ENCODE measurements at places on chromosomes 5 and 9.

DNA sequence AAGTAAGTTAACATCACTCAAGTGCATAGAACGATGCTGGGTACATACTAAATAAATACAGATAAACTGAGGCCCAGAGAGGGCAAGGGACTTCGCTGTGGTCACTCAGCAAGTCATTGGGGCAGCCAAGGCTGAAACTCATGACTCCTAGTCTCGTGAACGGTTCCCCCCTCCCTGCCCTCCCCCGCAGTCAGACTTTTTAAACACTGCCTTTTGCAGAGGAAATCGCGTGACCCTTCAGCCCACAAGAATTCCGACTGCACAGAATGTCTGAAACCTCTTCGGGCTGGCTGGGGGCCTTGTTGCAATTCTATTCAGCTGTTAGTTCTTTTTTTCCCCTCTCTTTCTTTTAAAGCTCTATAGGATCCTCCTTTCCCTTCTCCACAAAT is 28.1 kb downstream of the NEK6 start:
- peak; percentile 85 for DNase-seq

DNA sequence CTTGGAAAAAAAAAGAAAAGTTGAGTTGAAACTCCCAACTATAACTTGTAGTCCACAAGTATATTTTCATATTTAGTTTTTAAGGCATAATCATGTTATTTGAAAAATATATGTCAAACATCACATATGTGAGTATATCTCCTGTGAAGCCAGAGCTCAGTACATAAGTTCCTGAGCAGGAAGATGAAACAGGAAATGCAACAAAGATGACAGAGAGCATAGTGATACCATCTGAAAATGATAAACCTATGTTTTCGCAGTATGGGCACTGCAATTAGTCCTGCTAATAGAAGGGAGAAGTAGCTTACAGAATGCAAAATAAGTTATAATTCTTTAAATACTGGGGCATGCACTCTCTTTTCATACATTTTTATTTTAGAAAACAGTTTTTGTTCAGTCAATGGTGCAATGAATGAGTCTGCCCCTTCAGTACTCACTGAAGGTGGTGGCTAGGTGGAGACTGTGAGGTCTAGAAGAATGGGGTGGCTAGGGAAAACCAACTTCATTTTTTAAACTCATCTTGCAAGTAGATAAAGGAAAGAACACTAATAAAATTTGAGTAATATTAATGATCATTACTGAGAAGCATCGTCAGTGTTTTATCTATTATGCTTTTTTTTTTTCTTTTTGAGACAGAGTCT is 54.1 kb upstream of the FYB1 start:
- no peak for DNase-seq

DNA sequence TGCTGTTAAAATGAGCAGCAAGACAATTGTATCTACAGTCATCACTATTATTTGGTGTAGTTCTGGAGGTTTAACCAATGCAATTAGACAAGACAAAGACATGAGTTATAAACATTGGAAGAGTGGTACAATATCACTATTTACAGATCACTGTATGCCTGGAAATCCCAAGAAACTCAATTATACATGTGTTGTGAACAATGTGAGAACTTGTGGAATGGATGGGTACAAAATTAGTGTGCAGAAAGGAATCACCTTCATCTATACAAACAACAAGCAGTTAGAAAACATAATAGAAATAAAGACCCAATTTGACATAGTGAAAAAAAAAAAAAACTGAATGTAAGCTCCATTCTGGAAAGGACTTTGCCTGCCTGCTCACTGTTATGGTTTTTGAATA is 12.4 kb upstream of the CCDC112 start:
- DNase-seq = no peak

- DNase-seq = no peak
These were observed 36.3 kb upstream of the LRRC19 start for GRCh38 chr9:27041746-27042145.

DNA sequence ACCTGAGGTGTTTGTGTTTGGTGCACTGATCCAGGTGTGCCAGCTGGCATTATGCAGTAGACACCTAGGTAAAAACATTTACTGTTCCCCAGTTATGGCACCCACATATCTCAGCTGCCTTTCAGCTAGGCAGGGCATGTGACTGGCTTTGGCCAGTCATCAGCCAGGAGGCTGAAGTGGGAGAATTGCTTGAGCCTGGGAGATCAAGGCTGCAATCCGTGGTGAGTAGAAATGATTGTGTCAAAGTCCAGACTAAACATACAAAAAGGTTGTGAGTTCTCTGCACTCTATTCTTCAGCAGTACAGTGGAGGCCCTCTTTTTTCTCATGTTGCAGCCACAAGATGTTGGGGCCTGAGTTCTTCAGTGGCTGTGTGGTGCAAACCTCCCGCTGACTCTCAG is 3.2 kb upstream of the FBLL1 start:
- no peak for DNase-seq

- DNase-seq = no peak
These were observed 49.6 kb downstream of the NSD1 start for GRCh38 chr5:177183142-177183541.

DNA sequence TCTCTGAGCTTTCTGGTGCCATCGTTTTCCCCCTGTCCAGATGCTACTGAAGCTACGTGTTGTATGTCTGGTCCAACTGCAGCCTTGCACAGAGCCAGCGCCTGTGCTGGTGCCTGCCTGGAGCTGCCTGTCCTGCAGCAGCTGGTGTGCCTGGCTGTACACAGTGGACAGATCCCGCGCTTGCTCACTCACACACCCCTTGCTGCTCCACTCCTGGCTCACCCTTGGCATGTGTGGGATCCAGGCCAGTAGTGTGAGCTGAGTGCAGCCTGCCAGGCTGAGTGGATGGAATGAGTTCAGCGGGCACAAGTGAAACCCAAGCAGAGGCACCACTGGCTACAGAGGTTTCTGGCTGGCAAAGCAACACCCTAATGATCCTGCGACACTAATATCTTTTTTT is 40.4 kb downstream of the FER start:
- DNase-seq = no peak

DNA sequence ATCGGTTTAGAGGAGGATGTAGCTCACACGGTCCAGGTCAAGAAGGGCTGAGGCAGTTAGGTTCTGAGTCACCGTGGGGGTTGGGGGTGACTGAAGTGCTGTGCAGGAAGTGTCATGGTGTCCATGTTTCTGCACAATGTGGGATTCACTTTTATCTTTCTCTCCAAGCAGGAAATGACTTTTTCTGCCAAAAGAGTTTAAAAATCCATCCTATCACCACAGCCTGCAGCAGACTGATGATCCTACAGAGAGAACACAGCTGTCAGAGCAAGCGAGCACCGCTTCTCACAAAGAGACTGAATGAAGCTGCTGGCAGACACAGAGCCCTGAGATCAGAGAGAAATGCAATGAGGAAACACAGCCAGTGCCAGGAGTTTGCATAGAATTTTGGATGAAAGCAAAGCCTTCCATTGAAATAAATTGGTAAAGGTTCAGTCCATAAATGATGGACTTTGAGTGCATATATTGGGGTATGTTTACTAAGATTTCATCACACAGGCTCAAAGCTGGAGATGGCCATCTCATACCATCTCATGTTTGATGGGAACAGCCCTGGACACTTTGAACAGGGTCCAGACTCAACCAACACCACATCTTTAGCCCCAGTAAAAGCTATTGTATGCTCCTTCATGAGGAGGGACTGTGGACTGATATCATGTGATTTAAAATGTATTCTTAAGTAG is 213.9 kb upstream of the FBXL7 start:
- no peak for DNase-seq

GRCh38 chr5:76723906-76724305 is 8.0 kb downstream of the F2R start:
- no peak for DNase-seq

GRCh38 chr5:68381909-68382308 is 166.4 kb downstream of the PIK3R1 start:
- no peak for DNase-seq

- DNase-seq = no peak
These were observed 12.6 kb upstream of the TMEM38B start for GRCh38 chr9:105681724-105682123.

DNA sequence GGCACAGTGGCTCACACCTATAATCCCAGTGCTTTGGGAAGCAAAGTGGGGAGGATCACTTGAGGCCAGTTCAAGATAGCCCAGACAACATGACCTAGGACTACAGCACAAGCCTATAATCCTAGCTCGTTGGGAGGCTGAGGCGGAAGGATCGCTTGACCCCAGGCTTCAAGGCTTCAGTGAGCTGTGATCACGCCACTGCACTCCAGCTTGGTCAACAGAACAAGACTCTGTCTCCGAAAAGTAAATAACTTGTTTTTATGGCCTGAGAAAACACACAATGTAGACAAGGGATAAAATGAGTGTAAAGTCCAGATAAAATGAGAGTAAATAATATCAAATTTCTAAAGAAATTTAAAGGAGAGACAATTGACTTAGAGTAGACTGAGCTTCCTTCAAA is 26.3 kb downstream of the SHLD3 start:
- no peak for DNase-seq

DNA sequence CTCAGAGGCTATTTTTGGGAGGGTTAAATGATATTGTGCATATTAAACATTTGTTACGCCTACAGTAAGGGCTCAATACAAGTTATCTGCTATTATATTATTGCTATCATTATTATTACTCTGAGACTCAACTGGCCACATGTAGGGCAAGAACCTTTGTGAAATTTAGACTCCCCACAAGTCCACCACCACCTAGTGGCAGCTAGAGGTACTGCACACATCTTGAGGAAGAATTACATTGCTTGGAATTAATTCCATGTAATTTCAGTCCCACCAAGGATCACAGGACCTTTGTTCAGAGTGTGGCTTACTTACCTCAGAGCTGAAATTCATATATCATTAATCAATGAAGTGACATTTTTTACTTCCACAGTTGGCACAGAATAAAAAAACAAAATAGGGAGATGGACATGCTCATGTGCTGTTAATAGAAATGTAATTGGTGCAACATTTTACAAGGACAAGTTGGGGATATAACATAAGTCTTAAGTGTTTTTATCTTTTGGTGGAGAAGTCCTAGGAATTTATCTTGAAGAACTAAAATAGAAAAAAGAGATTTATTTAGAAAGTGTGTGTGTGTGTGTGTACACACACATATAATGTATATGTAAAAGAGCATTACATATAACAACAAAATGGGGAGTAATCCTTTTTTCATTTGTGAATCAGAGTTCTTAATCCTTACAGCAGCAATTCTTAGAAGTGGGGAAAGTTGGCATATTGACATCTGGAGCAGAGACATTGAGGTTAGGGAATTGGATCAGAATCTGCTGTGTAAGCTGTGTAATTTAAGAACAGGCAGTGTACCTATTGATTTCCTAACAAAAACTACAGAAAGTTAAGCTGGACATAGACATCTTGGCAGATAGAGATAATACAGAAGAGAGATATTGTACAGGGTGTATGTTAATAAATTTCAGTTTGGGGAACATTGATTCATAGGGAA is 11.2 kb downstream of the MSANTD3 start:
- peak; percentile 72 for DNase-seq

- no peak for DNase-seq
These were observed 89.2 kb downstream of the TEK start for GRCh38 chr9:27198190-27198589.

DNA sequence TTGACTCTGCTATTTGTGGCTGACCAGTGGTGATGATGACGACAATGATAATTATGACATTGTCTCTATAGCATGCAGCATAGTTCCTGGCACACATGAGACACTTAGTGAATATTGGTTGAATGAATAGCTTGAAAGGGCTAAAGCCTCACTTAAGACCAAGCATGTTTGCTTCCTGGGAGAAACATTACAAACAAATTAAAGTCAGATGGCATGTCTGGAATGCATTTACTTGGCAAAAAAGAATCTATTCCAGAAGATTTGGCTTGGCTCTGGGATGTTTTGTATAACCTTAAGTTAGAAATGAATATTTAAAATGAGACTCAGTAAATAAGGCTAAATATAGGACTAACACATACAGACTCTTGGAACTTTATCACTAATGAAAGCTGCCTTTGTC is 21.6 kb downstream of the GAS1 start:
- DNase-seq = no peak

Measured in B cell (primary cell).